ENCODE measurements at places on chromosomes 6 and 20. TPM values are rescaled to one million over a fixed set of nuclear protein-coding genes. Genes with fewer than 3 reads are reported as not detected.

DNA sequence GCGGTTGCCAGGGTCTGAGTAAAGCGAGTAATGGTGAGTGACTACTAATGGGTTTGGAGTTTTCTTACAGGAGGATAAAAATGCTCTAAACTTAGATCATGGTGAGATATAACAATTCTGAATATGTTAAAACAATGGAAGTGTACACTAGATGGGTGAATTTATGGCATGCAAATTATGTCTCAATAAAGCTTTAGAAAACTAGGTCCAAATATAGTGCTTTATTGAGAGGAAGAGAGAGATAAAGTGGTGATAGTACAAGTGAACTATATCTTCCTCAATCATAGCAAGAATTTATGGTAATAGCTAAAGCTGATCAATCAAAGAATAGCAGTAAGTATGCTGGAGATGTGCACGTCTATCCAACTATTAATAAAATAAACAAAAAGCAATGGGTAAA, 23.9 kb downstream of the SRPK1 start:
- DNase-seq, result no peak

GRCh38 chr6:42532038-42532669, 31.7 kb upstream of the UBR2 start:
- DNase-seq, result no peak

DNA sequence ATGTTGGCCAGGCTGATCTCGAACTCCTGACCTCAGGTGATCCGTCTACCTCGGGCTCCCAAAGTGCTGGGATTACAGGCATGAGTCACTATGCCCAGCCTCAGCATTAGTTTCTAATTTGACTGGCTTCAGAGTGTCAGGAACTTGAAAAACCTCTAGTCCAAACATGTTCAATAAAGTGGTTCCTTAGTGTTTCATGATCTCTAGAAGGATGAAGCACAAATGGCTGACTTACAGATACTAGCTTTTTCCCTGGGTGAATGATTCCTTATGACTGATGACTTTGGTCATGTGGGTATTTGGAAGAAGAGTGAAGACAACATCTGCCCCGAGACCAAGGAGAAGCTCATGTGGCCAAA, 16.4 kb downstream of the GLYATL3 start:
- DNase-seq, result no peak

DNA sequence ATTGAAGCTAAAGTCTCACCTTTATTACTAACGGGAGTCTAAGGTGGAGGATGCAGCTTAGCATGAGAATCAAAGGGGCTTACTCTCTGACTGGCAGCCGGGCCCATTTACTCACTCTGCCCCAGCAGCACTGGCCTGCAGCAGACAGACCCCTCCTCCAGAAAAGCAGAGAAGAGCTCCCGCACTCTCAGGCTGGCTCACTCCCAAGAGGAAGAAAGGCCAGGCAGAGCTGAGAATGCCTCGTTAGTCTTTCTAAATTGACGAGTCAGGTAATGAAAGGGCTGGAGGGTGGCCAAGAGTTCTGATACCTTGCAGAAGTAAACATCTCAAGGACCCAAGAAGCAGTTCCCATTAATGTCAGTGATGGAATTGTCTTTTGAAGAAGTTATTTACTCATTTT, 44.5 kb upstream of the IL20RA start:
- no peak for DNase-seq

Gene SYCP2
- total RNA-seq, result 4.3 TPM

Gene PMEPA1
- total RNA-seq, result 8.6 TPM

DNA sequence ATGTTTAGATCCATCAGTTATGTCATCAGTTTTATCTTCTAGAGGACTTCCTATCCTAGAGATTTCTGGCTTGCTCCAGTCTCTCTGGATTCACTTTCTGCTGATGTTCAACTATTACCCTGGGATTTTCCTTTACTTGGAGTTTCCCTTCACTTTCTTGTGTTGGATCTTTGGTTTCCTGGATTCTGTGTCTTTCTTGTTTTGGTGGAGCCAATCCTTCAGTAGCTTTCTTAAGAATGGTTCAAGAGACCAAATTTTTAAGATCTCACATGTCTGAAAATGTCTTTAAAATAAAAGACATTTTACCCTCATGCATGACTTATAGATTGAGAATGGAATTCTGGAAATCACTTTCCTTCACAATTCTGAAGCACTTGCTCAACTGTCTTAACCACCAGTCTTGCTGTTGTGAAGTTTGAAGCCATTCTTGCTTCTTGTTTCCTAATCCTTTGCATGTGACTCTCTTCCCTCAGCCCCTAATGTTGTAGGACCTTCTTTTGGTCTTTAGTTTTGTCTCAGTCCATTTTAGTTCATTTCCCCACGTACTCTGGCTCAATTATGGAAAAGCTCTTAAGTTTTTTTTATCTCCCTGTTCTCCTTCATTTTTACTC, 87.9 kb downstream of the ARID1B start:
- DNase-seq, result no peak

DNA sequence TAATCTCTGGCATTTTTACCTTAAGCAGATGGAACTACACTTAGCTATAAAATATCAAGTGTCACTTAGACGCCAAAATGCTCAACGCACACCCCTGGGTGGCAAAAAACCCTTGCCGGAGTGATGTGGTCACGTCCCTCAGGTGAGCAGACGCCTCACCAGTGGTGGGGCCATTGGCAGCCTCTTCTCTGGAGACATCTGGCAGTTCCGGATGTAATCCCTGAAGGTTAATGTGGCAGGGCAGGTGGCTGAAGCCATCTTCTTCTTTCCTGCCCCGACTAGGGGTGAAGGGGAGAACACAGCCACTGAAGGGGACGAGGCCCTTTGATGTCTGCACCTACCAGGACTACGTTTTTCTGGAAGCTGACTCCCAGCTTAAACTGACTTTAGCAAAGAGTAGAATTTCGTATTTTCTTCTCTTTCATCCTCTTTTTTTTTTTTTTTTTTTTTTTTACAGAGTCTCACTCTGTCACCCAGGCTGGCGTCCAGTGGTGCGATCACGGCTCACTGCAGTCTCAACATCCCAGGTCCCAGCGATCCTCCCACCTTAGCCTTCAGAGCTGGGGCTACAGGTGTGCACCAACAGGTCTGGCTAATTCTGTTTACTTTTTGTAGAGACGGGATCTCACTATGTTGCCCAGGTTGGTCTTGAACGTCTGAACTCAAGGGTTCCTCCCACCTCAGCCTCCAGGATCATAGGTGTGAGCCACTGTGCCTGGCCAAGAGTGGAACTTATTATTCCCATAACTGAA, 152.1 kb downstream of the TTLL2 start:
- DNase-seq, result no peak
